ENCODE measurements at places on chromosomes 11 and 22.

- DNase-seq = no peak
Observed at GRCh38 chr11:66530927-66531709, 14.7 kb downstream of the ZDHHC24 start.

DNA sequence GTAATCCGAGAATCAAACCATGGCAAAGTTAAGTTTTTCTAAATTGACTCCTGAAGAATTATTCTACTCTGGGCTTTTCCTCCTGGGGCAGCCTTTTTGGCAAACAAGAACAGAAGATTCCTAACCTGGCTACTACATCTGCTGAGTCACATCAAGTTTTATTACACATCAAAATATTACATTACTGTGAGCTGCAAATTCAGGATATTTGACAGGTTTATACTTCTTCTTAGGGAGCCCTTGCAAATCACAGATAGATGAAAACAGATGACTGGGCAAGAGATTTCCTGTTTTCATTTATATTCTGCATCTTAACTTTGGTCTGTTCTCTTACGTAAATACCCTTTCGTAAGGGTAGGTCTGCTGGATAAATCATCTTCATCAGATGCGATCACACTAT lies 23.6 kb downstream of the XRRA1 start:
- no peak for DNase-seq

GRCh38 chr22:26998129-26998528 lies 340.7 kb downstream of the MIAT start:
- no peak for DNase-seq

GRCh38 chr22:16936625-16937024 lies 71.4 kb downstream of the GAB4 start:
- no peak for DNase-seq

- no peak for DNase-seq
Observed at GRCh38 chr22:43720716-43721115, 91.4 kb downstream of the EFCAB6 start.

DNA sequence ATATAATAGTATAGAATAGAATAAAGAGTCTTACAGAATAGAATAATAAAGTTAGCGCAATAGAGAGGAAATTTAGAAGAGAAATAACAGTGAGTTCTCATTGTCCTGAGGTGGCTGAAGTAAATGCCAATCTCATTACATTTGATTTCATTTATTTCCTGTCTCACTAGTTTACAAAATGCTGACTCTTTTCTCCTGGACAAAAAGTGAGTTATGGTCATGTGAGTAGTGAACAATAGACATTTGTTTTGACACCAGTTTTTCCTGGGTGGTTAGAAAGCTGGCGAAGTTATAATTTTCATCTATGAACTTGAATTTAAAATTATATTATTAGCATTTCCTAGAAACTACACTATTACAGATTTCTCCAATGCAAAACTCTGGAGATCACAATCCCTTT lies 143.7 kb downstream of the TYR start:
- no peak for DNase-seq

DNA sequence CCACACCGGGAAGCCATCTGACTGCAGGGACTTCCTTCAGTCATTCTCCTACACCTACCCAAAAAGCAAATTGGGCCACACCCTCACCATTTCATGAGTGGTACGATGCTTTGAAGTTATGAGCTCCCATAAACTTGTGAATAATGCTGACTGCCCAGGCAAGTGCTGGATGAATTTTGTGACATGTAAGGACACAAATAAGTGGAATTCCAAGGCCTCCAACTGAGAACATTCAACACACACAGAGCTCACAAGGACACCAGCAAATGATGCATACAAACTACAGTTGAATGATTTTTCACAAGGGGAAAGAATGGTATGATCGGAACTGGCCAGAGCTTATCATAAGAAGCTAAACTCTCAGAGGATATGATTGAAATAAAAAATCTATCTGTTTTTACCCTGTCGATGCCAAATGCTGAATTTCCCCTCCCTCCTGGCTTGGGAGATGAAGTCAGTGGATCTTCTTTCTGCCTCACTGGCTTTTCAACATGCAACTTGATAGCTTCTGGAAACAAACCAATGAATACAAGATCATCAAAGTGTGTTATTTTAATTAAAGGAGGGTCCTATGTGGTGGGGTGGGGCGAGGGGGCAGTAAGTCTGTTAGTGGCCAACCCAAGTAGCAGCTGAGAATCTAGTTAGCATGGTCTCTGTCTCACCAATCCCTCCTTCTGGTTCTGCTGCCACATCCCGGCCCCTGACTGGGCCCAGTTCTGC lies 123.8 kb downstream of the WT1 start:
- no peak for DNase-seq

GRCh38 chr22:50620593-50621355 lies 7.2 kb downstream of the ARSA start:
- no peak for DNase-seq

- no peak for DNase-seq
Observed at GRCh38 chr11:69013009-69013951, at the start of gene MRGPRF. MRGPRF (minus strand) TSS chr11:69013246; CDS start chr11:69009901, 3,345 bp downstream.

- no peak for DNase-seq
Observed at GRCh38 chr11:92159931-92160330, 64.7 kb upstream of the FAT3 start.

DNA sequence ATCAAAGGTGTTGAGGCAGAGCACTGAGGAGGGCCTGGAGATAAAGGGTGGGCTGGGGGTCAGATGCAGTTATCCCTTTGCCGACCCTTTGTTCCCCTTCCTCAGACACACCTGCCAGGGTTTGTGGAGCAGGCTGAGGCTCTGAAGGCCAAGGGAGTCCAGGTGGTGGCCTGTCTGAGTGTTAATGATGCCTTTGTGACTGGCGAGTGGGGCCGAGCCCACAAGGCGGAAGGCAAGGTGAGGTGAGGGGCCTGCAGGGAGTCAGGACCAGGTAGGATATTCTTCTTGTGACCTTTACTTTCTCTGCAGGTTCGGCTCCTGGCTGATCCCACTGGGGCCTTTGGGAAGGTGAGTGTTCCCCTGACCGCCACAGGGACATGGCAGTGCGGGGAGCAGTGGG lies 2.6 kb downstream of the PRDX5 start:
- no peak for DNase-seq

- no peak for DNase-seq
Observed at GRCh38 chr11:870127-870413, 27.4 kb downstream of the TSPAN4 start.

DNA sequence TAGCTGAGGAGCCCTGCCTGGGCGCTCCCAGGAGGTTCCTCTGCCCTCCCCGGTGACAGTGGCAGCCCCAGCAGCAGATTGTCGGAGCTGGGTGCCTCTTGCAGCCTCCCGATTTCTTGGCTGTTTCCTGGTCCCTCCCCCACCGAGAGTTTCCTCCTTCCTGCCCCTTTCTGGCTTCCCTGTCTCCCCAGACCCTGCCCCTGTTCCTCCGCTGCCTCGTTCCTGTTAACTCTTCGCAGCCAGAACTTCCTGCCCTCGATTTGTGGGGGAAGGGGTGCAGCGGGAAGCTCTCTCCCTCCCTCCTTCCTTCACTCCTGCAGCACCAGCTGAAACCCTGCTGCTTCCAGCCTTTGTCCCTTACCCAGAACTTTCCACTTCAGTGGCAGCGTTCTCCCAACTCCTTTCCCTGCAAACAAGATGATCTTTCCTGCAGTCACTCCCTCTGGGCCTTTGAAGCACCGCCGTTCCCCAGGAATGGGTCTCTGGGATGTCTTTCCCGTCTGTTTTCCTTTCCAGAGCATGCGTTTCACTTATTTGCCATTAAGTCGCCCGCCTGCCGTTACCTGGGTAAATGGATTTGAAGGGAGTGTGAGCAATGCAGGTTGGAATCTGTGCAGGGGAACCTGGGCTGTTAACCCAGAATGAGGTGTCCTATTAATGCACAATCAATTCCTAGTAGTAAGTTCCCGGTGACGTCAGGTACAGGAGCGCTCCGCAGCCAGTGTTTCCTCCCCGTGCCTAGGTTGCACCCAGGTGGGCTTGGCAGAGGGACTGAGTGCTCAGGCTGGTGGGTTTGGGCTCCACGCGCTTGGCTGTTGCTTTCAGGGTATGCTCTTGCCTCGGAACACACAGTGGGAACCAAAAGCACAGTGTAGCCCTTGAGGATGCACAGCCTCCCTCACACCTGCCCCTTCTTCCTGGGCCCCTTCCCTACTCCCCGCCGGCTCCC lies 4.3 kb downstream of the GRK2 start:
- DNase-seq = no peak

GRCh38 chr22:48226026-48227013 lies 1463.9 kb downstream of the TBC1D22A start:
- no peak for DNase-seq

DNA sequence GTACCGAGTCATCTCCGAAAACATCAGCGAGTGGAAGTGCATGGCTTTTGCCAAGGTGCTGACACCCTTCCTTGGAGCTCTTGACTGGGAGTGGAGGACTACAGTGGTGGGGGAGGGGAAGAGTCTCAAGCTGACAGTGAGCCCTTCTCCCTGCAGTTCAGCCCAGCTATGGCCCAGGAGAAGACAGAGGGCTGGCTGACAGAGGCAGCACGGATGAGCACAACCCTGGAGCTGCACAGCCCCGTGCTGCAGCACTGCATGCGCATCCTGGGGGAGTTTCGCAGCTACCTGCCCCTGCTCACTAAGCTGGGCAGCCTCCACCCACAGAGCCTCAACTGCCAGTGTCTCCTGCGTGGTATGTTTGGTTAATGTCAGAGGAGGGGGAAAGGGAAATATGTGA lies 41.4 kb downstream of the DNHD1 start:
- no peak for DNase-seq

GRCh38 chr11:117738246-117738957 lies 58.6 kb downstream of the DSCAML1 start:
- no peak for DNase-seq

GRCh38 chr11:106989078-106989455 lies 29.2 kb downstream of the GUCY1A2 start:
- no peak for DNase-seq

DNA sequence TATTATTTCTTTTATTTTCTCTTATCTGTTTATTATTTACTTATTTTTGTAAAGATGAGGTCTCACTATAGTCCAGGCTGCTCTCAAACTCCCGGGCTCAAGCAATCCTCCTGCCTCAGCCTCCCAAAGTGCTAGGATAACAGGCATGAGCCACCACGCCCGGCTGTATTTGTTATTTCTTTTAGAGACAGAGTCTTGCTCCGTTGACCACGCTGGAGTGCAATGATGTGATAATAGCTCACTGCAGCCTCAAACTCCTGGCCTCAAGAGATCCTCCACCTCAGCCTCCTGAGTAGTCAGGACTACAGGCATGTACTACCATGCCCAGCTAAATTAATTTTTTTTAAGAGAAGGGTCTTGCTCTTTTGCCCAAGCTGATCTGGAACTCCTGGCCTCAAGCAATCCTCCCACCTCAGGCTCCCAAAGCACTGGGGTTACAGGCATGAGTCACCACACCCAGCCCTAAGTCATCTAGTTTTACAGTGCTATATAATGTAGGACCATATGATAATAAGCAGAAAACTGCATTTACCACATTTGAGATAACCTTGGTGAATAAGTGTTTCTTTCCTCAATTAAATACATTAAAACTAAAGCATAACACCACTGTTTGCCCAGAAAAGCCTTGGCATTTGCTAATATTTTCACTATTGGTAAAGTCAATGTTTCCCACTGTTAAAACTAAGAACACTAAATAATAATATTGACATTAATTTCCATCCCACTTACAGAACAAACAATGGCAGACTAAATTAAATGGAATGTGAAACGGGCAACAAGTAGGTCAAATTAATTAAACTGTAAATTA lies 127.5 kb downstream of the SIK3 start:
- DNase-seq = no peak

- no peak for DNase-seq
Observed at GRCh38 chr22:46586123-46586519, 34.1 kb upstream of the GRAMD4 start.

- DNase-seq = no peak
Observed at GRCh38 chr11:16818284-16818683, 79.8 kb downstream of the C11orf58 start.

DNA sequence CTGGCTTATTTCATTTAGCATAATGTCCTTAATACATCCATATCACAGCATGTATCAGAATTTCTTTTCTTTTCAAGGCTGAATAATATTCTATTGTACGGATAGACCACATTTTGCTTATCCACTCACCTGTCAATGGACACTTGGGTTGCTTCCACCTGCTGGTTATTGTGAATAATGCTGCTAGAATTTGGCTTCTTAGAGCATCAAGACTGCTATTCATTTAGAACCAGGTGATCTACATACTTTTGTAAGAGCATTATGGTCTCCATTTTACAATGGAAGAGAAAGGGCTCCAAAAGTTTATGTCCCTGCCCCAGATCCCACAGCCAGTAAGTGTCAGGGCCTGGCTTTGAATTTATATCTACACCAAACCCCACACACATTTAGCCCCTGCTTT lies 100.7 kb upstream of the CD82 start:
- no peak for DNase-seq

DNA sequence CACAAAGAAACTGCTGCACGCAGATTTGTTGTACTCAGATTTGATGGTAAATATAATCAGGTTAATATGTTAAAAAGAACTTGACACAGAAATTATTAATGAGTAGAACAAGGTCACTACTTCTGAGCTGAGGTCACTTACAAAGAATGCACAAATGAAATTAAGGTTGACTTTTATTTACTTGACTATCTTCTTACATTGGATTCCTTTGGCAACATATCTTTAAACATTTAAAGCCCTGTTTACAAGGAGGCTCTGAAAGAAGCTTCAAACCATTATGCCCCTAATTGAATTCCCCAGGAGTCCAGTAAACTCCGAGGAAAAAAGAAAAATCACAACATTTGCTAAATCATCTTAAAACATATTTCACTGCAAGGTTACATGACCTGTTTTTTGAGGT lies 245.5 kb downstream of the SOX6 start:
- DNase-seq = no peak

DNA sequence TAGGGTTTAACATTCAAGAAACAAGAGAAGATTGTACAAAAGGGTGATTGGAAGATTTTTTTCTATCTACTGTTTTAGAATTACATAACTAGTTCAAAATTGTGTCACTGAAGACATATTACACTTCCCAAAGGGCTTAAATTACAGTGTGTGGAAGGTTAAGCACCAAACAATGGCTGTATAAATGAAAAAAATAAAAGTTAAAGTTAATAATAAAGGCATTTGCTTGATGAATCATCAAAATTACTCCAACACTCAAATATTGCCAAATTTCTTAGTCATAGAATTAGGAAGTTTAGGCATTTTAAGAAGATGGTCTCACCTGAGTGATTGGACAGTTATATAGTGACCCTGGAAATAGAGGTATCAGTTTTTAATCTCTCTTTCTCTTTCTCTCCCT lies 227.6 kb upstream of the CARD18 start:
- no peak for DNase-seq

Data from esophagus squamous epithelium (tissue), 5 donors.